ENCODE measurements at places on chromosomes 2 and 18.

DNA sequence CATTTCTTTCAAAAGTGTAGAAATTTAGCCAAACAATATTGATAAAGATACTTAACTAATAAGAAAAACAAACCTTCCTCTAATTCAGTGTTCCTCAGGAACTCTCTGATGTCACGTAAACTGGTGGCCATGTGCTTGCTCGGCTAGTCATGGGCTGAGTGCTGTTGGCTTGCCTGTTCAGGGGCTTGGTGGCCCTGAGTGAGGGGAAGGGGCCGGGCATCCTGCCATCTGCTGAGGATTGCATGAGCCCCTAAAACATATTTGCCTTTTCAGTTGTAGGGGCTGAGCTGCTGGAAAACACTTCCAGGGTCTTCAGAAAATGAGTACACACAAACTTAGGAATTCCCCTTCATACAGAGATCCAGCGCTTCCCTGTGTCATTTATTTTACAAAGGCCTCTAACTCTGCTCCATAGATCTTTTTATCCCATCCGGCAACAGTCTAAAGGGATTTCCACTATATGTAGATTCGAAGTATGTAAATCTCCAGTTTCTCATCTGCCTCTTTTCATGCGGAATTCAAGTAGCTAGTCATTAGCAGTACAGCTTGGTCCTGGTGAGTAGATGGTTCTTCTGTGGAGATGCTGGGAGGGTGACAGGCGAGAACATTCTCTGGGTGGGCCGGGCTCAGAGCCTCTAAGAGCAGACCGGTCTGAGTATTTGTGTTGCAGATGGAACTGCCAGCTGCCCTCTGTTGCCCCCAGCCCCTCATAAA lies 20.1 kb upstream of the NFATC1 start:
- no peak for DNase-seq

DNA sequence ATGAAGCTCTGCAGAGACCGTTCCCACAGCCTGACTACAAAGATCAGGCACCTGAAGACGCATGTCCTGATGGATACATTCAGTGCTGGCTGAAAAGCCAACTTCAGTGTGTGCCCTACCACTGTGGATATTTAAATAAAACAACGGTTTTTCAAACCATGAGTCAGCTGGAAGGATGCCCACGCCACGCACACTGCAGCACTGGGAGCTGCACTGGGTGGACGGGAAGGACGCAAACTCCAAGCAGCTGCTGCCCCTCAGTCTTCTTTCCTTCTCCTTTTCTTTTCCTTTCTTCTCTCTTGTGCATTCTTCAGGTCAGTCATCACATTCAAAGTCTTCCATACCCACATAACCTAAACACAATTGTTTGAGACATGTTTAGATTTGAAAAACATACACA lies 7.9 kb downstream of the TMEM18 start:
- DNase-seq = no peak

DNA sequence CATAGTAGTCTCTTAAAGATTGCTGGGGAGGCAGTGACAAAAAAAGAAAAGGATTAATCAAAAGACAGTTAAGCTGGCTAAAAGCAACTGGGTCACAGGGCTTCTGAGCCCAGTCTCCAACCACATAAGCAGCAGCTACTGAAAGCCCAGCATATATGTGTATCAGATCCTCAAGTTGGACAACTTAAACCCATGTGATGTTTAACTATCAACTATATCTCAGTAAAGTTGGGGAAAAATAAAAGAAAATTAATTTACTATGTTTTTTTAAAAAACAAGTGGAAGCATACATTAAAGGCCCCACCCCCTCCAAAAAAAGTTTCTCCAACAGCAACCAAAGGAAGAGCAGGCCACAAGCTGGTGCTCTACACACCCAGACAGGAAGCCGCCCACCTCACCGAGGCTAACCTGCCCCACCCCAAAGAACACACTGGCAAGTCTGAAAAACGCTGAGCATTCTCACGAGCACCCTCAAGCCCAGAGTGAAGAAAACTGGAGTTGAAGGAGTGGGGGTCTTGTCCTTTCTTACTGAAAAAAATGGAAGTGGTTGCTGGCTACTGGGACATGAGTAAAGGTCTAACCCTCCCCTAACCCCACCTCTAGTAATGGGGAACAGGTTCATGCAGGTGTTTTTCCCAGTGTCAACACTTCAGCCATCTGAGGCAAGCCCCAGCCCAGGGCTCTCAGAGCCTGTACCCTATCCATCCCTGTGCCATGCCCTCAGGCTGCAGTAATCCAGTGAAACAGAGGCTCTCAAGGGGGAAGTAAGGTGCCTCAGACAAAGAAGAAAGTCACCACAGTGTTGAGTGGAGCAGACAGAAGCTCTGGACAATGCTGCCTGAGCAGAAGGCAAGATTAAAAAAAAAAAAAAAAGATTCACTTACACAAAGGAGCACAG lies 106.3 kb downstream of the GYPC start:
- DNase-seq = no peak

GRCh38 chr2:37657471-37657870 lies 14.0 kb downstream of the CDC42EP3 start:
- DNase-seq = no peak

DNA sequence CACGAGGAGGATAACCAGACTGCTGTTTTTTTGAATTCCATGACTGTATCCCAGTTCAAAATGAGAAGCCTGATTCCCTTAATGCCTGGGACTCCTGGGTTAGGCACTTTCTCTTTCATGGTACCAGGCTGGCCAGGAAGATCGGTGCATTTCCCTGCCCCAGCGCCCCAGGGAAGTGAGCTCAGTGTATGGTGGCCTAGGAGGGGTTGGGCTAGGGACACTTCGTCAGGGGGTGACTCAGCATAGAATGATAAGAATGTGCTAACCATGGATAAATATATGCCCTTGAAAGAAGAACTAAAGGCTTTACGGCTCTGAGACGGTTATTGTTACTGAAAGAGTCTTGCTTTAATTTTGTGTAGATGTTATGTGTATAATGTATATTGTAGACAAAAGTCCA lies 27.5 kb upstream of the FAM237A start:
- no peak for DNase-seq

GRCh38 chr2:38430597-38431207 lies 53.6 kb upstream of the ATL2 start:
- DNase-seq = no peak

DNA sequence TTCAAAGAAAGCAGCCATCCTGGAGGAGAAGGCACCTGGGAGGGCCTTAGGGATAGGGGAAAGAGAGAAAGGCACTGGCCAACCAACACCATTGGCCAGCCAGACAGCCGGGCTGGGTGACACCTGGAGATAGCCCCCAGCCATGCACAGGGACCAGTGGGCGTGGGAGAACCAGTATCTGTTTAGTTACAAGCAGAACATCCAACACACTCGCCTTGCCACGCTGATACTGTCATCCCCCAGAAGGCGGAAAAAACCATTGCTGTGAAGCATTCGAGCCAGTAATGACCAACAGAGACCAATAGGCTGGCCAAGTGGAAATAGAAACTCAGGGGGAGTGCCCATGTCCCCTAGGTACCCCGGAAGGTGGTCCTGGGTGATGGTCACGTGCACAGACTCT lies 15.5 kb downstream of the ASPRV1 start:
- no peak for DNase-seq

DNA sequence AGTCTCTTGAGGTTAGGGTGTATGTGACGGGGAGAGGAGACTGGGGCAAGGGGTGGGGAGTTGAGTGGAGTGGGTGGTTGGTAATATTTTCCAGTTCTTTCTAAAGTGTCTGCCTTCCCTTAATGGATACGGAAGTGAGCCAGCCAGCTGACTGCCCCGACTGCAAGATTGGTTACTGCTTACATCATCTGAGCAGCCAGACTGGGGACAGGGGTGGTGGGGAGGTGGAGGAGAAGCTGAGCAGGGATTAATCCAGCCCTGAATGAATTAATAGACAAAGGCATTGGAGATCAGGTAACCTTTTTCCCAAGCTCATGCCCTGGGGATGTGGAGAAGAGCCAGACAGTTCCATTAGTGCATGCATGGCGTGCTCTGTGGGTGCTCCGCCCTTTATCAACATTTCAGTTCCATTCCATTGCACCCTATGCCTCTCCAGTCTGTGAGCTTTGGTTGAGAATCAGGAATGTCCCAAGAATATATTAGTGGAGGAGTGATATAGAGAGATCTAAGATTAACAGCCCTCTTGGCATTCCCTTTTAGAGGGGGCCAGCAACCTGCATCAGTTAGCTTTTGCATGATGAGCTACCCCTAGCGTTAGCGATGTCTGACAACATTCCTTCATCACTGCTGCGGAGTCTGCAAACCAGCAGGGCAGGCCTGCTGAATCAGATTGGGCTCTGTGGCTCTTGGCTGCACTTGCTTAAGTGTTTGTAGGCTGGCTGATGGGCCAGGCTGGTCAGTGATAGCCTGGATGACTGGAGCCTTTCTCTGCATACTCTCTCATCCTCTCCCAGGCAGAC lies 67.4 kb downstream of the TNP1 start:
- DNase-seq = no peak

- DNase-seq = no peak
Observed at GRCh38 chr2:44599130-44599529, 237.4 kb downstream of the CAMKMT start.

- DNase-seq = no peak
Observed at GRCh38 chr2:229431327-229431954, 160.4 kb upstream of the PID1 start.

GRCh38 chr2:132417430-132418035 lies 928 bp downstream of the GPR39 start:
- DNase-seq = no peak

All from stimulated activated CD4-positive, alpha-beta T cell treated with anti-CD3 and anti-CD28 coated beads, Interleukin-1b, Interleukin-23, amount 100 ng/mL, for 24 hours (primary cell).